ENCODE measurements at places on chromosomes 12 and 14.

- DNase-seq: no peak
Measured at GRCh38 chr12:62291864-62292760, 31.9 kb downstream of the USP15 start.

DNA sequence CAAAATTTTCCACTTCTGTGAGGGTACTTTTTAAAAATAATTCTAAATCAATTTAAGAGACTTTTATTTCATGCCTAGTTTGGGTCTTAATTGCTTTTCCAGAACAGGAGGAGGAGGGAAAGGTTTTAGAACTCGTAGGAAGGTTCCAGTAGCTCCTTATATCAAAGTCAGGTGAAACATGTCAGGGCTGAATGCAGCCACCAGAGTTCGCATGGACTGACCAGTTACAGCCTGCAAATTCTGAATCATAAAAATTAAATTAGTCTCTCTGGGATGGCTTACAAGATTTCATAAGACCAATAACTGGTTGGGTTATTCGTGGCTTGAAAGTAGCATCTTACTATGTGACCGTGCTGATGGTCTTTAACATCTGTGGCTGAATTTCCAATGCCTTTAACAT, 397 bp downstream of the BDKRB1 start:
- DNase-seq: no peak

DNA sequence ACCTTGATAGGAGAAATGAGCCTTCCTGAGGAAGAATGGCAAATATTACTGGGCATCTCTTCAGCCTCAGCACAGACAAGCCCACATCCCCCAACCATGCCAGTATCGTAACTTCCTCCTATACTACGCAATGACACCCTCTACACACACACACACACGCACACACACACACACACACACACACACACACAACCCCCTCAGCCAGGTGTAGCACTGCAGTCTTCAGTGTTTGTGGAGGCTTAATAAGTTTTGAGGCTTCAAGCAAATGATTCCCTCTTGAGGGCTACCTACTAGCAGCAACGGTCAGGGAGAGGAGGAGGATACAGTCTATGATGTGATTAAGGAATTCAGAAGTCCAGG, 1.6 kb downstream of the DGKA start:
- DNase-seq: no peak

DNA sequence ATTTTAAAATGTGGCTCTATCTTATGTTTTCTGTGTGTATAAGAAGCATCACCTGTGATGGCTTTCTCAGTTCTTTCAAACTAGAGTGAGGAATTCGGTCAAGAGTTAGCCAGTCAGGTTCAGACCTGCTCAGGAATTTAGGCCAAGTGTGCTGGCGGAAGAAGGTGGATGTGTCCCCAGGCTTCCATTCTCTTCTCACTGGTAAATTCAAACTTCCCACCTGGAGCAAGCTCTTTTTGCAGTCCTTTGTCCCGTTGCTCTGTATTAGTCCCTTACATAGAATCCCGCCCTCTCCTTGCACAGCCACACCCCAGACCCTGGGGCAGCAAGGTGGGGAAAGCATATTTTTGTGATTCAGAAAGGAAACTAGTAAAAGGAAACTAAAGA, 124.7 kb upstream of the PWP1 start:
- no peak for DNase-seq

DNA sequence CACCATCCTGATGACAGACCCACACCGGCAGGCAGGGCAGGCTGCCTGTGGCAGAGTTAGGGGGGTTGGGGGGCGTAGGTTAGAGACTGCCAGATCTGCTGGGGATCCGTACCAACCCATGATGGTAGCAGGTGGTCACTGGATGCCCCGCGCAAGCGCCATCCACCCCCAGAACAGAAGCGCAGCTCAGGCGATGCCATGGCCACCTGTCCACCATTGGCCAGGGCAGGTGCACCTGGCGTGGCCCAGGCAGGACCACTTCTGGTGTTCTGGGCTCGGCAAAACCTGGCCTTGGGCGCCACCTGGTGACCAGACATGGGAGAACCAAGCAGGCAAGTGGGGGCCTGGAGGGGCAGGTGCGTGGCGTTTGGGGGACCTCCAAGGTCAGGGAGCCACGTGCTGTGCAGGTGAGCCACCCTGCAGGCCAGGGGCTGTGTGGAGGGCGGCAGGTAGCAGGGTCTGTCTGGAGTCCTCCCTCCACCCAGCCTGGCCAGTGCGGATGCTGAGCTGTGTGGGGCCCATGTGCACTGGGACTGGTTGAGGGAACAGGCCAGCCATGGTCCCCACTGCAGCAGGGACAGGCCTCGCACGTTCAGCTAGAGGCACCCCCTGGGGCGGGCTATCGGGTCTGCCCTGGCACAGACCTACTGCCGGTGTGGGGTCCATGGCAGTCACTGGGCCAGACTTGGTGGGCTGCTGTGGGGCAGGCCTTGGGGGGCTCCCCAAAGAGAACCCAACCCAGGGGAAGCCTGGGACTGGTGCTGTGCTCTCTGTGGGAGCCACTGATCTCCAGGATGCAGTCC, 15.6 kb downstream of the BAG5 start:
- peak; percentile 62 for DNase-seq

GRCh38 chr12:62670986-62671720, 204.5 kb downstream of the MON2 start:
- DNase-seq: no peak

GRCh38 chr14:95835121-95835730, 41.4 kb upstream of the TUNAR start:
- DNase-seq: no peak

DNA sequence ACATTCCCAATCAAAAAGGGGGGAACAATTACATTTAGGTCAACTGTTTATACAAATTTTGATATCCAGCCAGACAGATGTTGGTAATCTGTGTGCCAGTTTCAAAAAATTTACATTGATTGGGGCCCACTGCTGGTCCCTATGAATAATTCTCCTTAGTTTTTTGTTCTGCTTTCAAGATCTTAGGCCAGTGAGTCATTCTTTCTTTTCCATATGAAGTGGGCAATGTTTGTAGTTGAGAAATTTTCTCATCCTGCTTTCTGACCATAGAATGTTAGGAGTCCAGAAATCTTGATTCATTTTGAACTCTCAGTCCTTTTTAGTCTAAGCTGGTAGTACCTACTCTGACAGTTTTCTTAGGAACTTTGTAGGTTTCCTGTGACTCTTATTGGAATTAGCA, 244.3 kb downstream of the DIO2 start:
- no peak for DNase-seq

- no peak for DNase-seq
Measured at GRCh38 chr12:132018193-132018916, 68.6 kb downstream of the EP400 start.

DNA sequence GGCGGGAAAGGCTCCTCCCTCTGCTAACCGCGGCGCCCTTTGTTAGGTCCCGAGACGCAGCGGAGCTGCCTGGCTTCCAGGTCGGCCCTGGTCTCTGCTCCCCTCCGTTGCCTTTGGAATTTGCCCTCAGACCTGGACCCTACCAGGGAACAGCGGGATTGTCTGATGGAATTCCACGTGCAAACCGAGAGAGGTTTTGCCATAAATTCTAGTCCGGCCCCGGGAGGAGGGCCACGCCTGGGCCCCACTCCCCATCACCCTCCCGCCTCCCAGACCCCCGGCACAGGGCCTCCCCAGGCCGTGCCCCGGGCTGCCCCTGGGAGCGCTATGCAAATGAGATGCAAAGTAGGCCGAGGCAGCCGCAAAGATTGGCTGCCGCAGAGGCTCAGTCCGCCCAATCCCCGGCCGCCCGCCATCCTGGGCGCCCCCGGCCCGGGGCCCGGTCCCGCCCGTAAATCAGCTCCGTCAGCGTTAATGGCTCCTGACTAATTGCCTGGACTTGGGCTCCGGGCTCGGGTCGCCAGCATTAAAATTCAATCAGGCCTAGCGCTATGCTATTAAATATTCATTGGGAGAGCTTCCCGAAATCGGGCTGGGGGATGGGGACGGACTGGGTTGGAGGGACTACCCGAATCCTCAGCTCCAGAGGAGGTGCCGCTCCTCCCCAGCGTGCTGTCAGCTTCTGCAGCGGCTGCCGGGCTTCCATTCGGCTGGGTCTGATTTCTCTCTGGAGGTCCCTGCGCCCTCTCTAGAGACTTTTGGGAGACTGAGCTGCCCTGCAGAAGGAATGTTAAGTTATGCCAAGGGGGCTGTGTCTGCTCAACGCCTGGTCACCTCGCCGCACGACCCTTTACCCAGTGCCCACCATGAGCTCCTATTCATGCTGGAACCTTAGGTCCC, 15.7 kb upstream of the FIGNL2 start:
- DNase-seq: no peak

GRCh38 chr14:75906680-75907280, 75.0 kb downstream of the TGFB3 start:
- DNase-seq: peak; percentile 50

- no peak for DNase-seq
Measured at GRCh38 chr12:16472631-16473030, 125.2 kb downstream of the MGST1 start.

GRCh38 chr14:100213956-100214769, 24.8 kb upstream of the YY1 start:
- peak; percentile 77 for DNase-seq

DNA sequence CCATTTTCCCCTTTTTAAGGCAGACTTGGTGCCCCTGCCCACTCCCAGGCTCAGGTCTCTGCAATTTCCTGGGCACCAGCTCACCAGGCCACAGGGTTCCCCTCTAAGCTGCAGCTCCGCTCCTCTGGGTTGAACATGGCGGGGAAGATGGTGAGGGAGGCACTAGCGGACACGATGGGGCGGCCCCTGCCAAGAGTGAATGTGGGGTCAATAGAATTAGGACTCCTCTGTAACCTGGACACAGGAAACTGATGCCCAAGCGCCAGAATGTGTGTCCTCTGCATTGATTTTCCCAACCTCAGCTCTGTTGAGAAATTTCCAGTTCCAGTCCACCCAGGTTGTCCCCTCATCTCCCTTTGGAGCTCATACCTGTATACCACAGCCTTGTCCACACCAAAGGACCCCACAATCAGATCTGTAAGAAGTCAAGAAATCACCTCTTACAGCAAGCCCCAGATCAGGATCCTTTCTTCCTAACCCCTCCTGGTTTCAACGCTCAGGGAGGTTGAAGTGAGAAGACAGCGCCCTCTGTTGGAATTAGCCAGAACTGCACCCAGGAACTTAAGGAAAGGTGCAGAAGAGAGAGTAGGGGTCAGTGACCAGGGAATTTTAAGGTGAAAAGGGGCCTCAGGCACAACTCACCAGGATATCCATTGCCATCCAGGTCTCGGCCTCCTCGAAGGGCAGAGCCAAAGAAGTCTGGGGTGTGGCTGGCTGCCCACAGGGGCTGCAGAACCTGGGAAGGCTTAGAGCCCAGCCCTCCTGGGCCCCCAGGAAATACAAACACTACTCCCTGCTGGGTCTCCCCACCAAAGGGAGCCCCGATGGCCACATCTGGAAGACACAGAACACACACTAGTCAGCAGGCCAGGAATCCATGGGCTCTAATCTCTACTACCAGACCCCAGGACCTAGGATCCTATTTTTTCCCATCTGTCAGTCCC, 14.7 kb downstream of the ITGA5 start:
- peak; percentile 40 for DNase-seq

DNA sequence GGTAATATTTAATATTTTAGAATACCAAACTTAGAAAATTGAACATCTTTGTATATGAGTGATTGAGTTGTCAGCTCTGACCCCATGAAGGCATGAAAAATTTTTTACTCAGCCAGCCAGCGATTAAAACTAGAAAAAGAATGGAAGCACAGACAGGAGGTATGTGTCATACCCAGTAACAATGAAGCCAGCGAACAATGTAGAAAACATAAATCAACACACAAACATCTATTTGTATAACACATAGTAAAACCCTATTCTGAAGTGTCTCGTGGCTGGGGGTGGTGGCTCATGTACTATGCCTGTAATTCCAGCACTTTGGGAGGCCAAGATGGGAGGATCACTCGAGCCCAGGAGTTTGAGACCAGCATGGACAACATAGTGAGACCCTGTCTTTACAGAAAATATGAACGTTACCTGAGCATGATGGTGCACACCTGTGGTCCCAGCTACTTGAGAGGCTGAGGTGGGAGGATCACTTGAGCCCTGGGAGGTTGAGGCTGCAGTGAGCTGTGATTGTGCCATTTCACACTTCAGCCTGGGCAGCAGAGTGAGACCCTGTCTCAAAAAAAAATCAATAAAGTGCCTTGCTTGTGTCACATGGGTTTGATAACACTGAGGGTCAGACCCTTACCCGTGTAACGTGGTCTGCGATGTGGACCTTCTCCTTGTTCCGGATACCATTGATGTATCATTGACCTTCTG, 5.9 kb downstream of the TCTN2 start:
- no peak for DNase-seq

DNA sequence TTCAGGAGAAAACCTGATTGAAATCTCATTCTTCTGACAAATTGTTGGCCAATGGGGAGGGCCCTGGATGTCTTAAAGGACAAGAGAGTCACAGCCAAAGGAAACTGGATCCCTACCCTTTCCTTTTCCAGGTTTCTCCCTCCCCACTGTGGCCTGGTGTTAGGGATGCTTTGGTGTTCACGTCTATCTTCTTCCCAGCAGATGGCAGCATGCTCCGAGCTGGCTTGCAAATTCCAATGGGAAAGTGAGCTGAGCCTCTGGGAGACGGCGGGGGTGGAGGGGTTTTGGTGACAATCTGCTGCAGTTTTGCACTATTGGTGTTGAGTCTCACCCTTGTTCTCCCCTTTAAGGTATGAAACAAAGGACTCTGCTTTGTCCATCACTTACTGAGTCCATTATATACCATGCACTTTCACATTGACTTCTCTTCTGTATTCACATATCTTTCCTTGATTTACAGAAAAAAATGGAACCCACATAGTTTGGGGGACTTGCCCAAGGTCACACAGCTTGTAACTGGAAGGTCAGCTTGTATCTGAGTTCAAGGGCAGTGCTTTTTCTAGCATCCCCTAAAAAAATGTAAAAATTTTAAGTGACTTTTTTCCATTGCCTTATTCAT, 39.3 kb downstream of the CCDC177 start:
- no peak for DNase-seq

DNA sequence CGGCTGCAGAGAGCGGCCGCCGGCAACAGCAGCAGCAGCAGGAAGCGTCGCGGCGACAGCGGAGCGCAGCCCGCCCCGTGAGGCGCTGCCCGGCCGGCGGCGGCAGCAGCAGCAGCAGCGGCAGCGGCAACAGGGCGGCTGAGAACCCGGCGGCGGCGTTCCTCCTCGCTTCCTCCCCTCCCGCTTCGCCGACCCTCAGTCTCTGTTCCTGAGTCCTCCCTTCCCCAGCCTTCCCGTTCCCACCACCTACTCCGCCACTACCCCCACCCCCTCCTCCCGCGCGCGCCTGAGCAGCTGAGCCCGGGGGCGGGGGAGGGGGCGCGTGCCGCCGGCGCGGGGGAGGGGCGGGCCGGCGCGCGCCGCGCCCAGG, 310 bp downstream of the BICDL1 start:
- no peak for DNase-seq

GRCh38 chr14:104392001-104392395, 187.6 kb upstream of the C14orf180 start:
- no peak for DNase-seq

DNA sequence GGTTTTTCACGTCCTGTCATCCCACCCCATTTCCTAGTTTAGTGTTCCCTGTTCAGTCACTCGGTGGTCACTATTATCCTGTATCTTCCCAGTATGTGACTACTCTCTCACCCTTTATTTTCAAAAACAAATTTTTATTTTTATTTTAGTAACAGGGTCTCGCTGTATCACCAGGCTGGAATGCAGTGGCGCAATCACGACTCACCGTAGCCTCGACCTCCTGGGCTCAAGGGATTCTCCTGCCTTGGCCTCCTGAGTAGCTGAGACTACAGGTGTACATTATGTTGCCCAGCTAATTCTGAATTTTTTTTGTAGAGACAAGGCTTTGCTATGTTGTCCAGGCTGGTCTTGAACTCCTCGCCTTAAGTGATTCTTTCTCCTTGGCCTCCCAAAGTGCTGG, 20.1 kb upstream of the PRICKLE1 start:
- no peak for DNase-seq

- peak; percentile 39 for DNase-seq
Measured at GRCh38 chr12:49288412-49288853, 6.5 kb upstream of the PRPH start.

- DNase-seq: no peak
Measured at GRCh38 chr12:92554158-92555073, 148.4 kb upstream of the PLEKHG7 start.
